ENCODE measurements at places on chromosomes 12 and 14.

- no peak for DNase-seq
These were observed 18.0 kb downstream of the LRRC74A start for GRCh38 chr14:76844223-76844622.

GRCh38 chr12:132546647-132547046, 56.7 kb downstream of the FBRSL1 start:
- DNase-seq, result no peak

DNA sequence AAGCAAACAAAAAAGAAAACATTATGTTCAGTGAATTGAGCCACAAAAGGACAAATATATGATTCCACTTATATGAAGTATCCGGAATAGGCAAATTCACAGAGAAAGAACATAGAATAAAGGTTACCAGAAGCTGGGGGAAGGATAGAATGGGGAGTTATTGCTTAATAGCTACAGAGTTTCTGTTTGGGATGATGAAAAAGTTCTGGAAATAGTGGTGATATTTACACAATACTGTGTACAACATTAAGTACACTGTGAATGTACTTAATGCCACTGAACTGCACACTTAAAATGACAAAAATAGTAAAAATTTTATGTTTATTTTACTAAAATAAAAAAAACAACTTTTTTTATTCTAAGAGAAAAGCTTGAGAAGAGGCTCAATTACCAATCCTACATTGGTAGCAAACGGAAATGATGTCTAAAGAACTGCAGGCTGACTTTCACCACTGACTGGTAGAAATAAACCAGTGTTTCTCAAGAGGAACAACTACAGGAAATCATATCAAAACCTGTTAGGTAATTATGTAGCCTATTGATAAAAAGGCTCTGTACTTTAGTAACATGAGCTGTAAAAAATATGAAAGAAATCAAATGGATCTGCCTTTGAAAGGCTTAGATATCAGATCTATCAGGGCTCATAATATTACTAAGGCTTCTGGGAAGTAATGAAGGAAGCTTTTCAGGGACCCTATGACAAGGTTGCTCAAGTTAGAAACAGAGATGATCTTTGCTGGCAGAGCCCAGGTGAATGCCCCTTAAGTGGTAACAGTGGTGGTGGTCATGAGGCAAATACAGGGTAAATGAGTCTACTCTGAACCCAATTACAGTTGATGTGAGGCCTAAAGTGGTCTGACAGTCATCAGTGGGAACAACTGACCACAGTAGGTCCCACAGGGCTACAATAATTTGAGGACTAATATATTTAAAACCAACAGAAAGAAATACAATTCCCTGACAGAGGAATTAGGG, 41.3 kb downstream of the BAZ1A start:
- no peak for DNase-seq

GRCh38 chr14:32021341-32021740, 55.8 kb upstream of the ARHGAP5 start:
- DNase-seq, result no peak

- DNase-seq, result no peak
These were observed 503.5 kb downstream of the LRFN5 start for GRCh38 chr14:42110167-42110566.

DNA sequence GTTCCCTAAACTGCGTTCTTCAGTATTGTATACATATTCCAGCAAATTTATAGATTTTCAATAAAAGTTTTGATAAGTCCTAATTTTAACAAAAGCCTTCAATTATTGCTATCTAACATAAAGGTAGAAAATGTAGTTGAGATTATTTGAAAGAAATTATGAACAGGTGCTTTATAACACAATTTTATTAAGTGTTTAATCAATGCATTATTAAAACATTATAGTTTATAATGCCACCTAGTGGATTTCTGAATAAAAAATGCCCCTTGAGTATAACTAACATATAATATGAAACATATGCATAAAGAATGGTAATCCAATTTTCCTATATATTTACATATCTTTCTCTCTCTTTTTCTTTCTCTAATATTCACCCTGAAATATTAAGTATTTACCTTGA, 515.3 kb downstream of the SLC6A15 start:
- no peak for DNase-seq

DNA sequence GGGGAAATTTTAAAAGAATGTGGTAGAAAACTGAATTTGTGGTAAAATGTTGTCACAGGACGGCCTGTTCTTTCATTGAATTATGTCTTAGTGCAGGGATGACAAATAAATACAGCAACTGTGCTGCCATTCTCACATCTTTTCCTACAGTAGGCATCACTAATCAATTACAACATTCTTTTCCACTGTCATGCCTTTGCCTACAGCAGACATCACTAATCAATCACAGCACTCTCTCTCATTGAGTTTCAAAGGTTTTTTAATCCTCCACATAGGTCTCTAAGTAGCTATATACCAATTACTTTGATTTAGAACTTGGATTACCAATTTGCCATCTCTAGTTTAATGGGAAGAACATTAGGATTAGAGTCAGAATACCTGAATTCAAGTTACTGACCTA, 30.1 kb downstream of the NTF3 start:
- DNase-seq, result no peak

- DNase-seq, result peak; percentile 84
These were observed 11.4 kb downstream of the AGAP2 start for GRCh38 chr12:57726884-57727757.

- no peak for DNase-seq
These were observed 2.5 kb downstream of the CD163 start for GRCh38 chr12:7501031-7501588.

DNA sequence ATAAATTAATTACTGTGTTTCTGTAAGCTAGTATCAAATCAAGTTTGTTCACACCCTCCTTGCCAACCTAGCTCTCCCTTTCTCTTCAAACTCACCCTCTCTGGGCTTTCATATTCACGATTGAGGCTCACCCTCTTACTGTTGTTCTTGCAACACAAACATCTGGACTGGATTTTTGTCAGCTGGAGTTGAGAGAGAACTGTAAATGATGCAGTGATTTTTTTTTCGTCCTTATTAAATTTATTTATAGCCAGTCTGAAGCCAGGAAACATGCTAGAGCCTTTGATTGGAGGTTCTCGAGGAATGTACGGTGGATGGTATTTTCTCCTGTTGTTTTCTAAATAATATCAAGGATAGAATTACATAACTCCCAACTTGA, 485.1 kb downstream of the ZFP36L1 start:
- DNase-seq, result no peak

GRCh38 chr14:43475757-43476156, 1031.3 kb downstream of the FSCB start:
- DNase-seq, result no peak

GRCh38 chr14:99213527-99213971, 58.4 kb downstream of the BCL11B start:
- DNase-seq, result no peak

GRCh38 chr12:129984106-129984505, 80.3 kb upstream of the TMEM132D start:
- DNase-seq, result no peak

DNA sequence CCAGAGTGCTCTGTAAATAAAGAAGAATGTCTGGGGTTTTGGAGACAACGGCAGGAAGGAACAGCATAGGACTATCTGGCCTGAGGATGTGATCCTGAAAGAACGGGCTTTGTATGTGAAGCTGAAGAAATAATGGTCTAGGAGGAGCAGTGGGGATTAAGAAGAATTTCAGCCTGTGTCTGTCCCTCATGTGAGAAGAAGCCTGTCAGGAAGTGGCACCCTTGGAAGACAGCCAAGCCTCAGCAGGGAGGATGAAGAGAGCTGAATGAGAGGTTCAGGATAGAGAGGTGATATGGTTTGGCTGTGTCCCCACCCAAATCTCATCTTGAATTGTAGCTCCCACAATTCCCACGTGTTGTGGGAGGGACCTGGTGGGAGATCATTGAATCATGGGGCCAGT, 56.9 kb upstream of the TCL1A start:
- DNase-seq, result no peak

- no peak for DNase-seq
These were observed 109.7 kb downstream of the ANO4 start for GRCh38 chr12:100904270-100904669.

Data from osteocyte (in vitro differentiated cells).